Epithelial cell of proximal tubule (primary cell): ENCODE measurements at places on chromosomes 2 and 18.

GRCh38 chr2:36800381-36800780 is 103.9 kb downstream of the VIT start:
- DNase-seq: no peak

- DNase-seq: no peak
Observed at GRCh38 chr2:154207288-154208047, 335.7 kb downstream of the GALNT13 start.

- DNase-seq: no peak
Observed at GRCh38 chr18:45353530-45353929, 261.7 kb upstream of the SLC14A2 start.

GRCh38 chr18:23906658-23907057 is 107.9 kb upstream of the TTC39C start:
- DNase-seq: no peak

GRCh38 chr2:10204326-10205161 is 82.0 kb downstream of the RRM2 start:
- DNase-seq: no peak

GRCh38 chr2:240235811-240236210 is 95.4 kb upstream of the OTOS start:
- DNase-seq: no peak

- no peak for DNase-seq
Observed at GRCh38 chr18:49838381-49838780, 25.0 kb upstream of the ACAA2 start.

GRCh38 chr2:424306-425171 is 136.6 kb upstream of the ALKAL2 start:
- DNase-seq: no peak
